H1 (cell line): ENCODE measurements at places on chromosomes 1 and 21. TPM values are rescaled to one million over a fixed set of nuclear protein-coding genes. Genes with fewer than 3 reads are reported as not detected.

The ZBED6 gene
- 24.1 and 25.9 TPM in 2 replicates for total RNA-seq

The GPR157 gene
- 9.8 and 11.0 TPM in 2 replicates for total RNA-seq

The GJA8 gene
- not detected in 2 replicates for total RNA-seq

The MAP7D1 gene
- total RNA-seq = 52.4 and 55.1 TPM in 2 replicates

The SLC1A7 gene
- total RNA-seq = not detected in 2 replicates

The C1orf52 gene
- total RNA-seq = 39.1 and 39.3 TPM in 2 replicates

The FNDC10 gene
- total RNA-seq = 18.3 and 19.0 TPM in 2 replicates

The TTC39A gene
- 3.6 and 5.5 TPM in 2 replicates for total RNA-seq

The LRRC38 gene
- 0.38 and 0.63 TPM in 2 replicates for total RNA-seq

The NPPA gene
- total RNA-seq = not detected in 2 replicates

The CRYAA gene
- not detected in 2 replicates for total RNA-seq

The ANKRD45 gene
- 2.3 and 2.8 TPM in 2 replicates for total RNA-seq

The GNPAT gene
- total RNA-seq = 41.1 and 47.4 TPM in 2 replicates

The CD1E gene
- total RNA-seq = not detected in 2 replicates
